ENCODE measurements at places on chromosomes 2 and 18.

- H3K27me3 ChIP-seq, result no peaks in the 10 kb centered on the region
- no peaks in the 10 kb centered on the region for H3K36me3 ChIP-seq
- peaks cover 18% of the 10 kb centered on the region for H3K4me1 ChIP-seq
- H3K4me3 ChIP-seq, result no peak overlapping the region
- DNase-seq, result peak; percentile 42
These were observed 11.7 kb upstream of the ACYP2 start for GRCh38 chr2:54103454-54104314.

DNA sequence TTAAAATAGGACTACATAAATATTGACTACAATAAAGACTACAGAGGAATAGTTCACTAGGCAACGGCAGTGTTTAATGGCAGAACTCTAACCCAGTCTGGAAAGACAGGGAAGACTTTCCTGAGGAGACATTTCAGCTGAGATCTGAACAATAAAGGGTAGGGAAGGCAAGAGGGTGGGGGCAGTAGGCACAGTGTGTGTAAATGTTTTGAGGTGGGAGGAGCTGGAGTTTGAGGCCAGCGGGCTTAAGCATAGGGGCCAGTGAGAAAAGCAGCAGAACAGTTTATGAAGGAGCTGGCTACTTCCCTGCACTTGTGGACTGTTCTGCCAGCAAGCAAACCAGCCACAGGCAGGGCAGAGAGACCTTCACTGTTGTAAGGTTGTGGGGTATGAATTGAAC lies 76.6 kb upstream of the UGP2 start:
- no peaks in the 10 kb centered on the region for H3K27me3 ChIP-seq
- H3K4me1 ChIP-seq, result no peaks in the 10 kb centered on the region
- no peak overlapping the region for H3K4me3 ChIP-seq
- no peaks in the 10 kb centered on the region for H3K36me3 ChIP-seq
- DNase-seq, result no peak
- no peak overlapping the region for H3K27ac ChIP-seq

DNA sequence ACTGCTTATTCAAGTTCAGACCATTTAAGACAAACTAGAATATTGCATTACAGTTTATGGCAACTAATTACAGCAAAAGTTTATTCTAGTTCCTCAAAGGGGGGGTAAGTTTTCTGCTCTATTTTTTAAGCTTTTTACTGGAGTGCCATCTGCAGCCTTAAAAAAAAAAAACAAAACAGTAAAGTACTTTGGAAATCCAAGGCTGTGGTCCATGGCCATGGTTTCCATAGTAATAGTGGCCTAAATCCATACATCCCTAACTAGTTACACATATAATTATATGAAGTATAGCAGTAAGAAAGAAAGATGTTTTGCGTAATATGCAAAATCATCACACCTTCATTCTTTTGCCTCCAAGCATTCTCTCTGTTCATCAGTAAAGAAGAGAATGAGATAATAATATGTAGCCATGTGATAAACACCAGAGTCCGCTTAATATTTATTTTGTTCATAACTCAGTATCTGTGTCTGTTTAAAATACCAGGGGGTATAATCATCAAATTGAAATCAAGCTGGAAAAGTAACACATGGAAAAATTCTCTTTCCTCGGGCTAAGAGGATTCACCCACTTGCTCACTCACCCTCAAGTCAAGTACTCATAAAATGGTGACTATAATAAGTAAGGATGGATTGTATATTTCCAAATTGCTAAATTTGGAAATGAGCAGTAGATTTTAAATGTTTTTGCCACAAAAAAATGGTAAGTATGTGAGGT lies 301.1 kb upstream of the RND3 start:
- no peak overlapping the region for H3K4me3 ChIP-seq
- no peaks in the 10 kb centered on the region for H3K27me3 ChIP-seq
- no peaks in the 10 kb centered on the region for H3K4me1 ChIP-seq
- H3K36me3 ChIP-seq, result no peaks in the 10 kb centered on the region

DNA sequence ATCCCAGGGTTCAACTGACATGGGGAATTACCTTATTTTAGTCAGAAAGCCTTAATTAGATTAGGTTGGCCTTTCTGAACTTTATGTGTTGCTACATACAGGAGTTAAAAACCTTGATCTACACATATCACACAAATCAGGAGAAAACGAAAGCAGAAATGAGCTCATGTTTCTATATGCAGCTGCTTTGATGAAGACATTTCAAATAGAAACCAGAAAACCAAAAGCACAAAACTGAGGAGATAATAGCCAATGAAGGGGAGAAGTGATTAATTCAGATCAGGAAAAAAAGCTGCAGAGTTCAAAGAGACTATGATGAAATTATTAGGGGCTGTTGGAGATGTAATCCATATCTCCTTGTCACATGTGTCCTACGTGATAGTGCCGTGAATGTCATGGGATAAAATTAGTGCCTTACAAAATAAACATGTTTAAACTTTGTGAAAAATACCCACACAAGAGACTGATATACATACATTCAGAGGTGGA lies 255.0 kb downstream of the CAMKMT start:
- no peaks in the 10 kb centered on the region for H3K4me1 ChIP-seq
- H3K36me3 ChIP-seq, result no peaks in the 10 kb centered on the region
- no peaks in the 10 kb centered on the region for H3K27me3 ChIP-seq
- no peak overlapping the region for H3K4me3 ChIP-seq

DNA sequence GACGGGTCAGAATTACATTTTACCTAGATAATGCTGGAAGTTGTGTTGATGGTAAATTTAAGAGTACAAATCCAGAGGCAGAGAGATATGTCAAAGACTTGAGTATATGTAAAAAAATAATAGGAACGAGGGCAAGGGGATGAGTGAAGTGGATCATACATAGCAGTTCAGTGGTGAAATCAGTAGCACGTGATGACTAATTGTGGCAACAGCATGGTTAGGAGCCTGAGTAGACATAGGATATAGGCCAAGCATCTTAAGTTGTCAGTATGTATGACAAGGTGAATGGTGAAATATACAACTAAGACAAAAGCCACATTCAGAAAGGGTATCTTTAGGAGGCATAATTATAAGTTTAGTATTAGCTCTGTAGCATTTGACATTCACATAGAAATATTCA lies 826.5 kb upstream of the PIK3C3 start:
- H3K4me3 ChIP-seq, result no peak overlapping the region
- no peak for DNase-seq

DNA sequence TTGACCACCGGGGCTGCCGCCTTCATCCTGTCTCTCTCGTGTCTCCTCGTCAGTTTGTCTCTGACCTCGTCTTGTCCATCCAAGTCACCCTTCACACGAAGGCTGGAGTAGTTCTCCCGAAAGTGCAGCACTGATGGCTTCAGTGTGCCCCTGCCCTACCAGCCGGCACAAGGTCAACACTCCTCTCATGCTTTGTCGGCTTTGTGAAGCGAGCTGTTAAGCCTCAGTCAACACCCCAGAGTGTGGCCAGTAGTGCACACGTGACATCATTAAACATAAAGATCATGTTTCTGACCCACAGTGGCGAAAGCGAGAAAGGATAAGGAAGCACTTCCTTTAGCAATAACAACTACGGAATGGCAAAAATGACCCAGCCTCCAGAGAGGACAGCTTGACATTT lies 23.2 kb downstream of the ACKR3 start:
- no peak overlapping the region for H3K4me3 ChIP-seq
- DNase-seq, result peak; percentile 81
- H3K27ac ChIP-seq, result no peak overlapping the region
- H3K4me1 ChIP-seq, result no peaks in the 10 kb centered on the region
- no peaks in the 10 kb centered on the region for H3K27me3 ChIP-seq
- no peaks in the 10 kb centered on the region for H3K36me3 ChIP-seq

DNA sequence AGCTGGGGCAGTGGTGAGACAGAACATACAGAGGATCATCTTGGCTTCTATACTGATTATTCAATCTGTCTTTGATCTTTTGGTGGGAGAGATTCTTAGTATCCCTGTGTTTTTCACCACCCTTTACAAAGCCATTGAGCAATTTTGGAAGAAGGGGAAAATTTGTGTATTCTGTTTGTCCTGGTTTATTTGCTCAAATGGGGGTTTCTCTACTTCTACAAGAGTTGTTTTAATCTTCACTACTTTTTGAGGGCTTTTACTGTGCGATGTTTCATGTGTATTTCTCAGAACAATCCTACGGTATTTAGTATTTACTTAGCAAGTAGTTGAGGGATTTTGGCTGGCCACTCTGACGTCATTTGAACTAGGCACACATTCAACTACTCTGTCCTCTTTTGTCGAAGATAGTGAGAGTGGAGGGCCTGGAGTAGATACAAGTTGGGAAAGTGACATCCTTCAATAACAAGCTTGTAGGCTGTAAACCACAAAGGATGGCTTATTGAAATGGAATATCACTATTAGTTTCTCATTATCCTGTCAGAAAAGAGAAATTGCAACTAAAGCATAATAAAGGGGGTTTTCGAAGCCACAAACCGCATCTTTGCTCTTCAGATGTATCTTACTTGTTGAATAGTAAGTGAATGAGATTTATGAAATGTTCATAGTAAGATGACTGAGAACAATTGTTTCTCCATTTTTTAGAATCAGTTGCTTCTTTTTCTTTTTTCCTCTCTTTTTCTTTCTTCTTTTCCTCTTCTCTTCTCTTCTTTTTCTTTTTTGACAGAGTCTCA lies 24.8 kb downstream of the FMNL2 start:
- no peak for DNase-seq
- H3K4me3 ChIP-seq, result no peak overlapping the region
- no peaks in the 10 kb centered on the region for H3K27me3 ChIP-seq
- no peaks in the 10 kb centered on the region for H3K36me3 ChIP-seq
- H3K27ac ChIP-seq, result no peak overlapping the region
- H3K4me1 ChIP-seq, result no peaks in the 10 kb centered on the region

- no peak overlapping the region for H3K27ac ChIP-seq
- H3K4me3 ChIP-seq, result no peak overlapping the region
- no peaks in the 10 kb centered on the region for H3K4me1 ChIP-seq
These were observed 26.1 kb downstream of the NPC1 start for GRCh38 chr18:23560186-23560585.

DNA sequence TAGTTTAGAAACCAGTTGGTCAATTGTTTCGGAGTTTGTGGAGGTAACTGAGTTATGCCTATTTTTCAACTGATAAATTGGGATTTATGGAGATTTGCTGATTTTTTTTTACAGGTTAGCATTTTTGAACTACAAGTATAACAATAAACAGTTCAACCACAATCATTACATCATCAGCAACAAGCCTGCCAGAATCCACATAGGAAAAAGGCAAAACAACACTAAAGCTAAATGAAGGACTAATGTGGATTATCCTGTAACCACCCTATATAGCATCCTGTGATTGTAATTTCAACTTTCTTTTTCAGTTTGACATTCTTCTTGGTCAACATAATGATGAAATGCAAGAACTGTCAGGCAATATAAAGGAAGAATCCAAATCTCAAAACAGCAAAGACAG lies 76.5 kb downstream of the CCDC102B start:
- H3K4me3 ChIP-seq, result no peak overlapping the region
- H3K27me3 ChIP-seq, result no peaks in the 10 kb centered on the region
- no peak for DNase-seq
- H3K27ac ChIP-seq, result no peak overlapping the region
- no peaks in the 10 kb centered on the region for H3K4me1 ChIP-seq

GRCh38 chr2:234649951-234650350 lies 153.1 kb upstream of the ARL4C start:
- DNase-seq, result no peak
- H3K4me1 ChIP-seq, result no peaks in the 10 kb centered on the region
- H3K4me3 ChIP-seq, result no peak overlapping the region
- no peaks in the 10 kb centered on the region for H3K27me3 ChIP-seq
- no peaks in the 10 kb centered on the region for H3K36me3 ChIP-seq

DNA sequence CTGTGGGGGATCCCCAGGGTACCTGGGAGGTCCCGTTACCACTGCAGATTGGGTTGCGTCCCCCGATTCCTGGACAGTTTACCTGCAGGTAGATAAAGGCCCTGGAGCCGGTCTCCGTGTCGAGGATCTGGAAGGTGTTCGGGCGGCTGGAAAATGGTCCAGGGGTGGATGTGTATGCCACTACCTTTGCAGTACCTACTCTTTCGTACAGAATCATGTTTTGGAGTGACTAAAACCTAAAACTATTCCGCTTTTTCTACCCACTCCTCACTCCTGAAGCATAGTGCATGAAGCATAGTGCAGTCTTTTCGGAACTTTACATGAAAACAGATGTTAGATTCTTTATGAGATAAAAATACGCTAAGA lies 418 bp downstream of the WDR75 start:
- no peaks in the 10 kb centered on the region for H3K36me3 ChIP-seq
- H3K27ac ChIP-seq, result peak overlapping the region; percentile 93
- no peak for DNase-seq

DNA sequence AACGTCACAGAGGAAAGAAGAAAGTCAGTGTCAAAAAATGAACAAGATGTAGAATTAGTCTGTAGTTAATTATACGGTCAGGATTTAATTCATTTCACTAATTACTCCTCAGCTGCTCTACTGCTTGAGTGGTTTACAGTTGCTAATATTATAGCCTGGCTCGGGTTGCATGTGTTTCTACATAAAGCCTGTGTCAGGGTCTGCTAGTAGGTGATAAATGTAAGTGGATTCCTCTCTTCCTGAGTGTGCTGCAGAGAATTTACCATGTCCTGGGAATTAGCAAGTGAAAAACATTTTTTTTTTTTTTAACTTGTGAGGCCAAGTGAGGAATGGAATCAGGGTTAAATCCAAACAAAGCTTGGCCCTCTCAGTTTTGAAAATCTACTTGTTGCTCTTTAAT lies 622.6 kb downstream of the EPHA4 start:
- H3K27me3 ChIP-seq, result no peaks in the 10 kb centered on the region
- no peaks in the 10 kb centered on the region for H3K4me1 ChIP-seq
- H3K27ac ChIP-seq, result no peak overlapping the region
- no peak for DNase-seq
- no peak overlapping the region for H3K4me3 ChIP-seq
- no peaks in the 10 kb centered on the region for H3K36me3 ChIP-seq

GRCh38 chr2:197144183-197144582 lies 166.4 kb downstream of the ANKRD44 start:
- DNase-seq, result no peak
- no peak overlapping the region for H3K4me3 ChIP-seq
- no peaks in the 10 kb centered on the region for H3K27me3 ChIP-seq
- no peaks in the 10 kb centered on the region for H3K36me3 ChIP-seq
- H3K27ac ChIP-seq, result no peak overlapping the region
- H3K4me1 ChIP-seq, result no peaks in the 10 kb centered on the region

DNA sequence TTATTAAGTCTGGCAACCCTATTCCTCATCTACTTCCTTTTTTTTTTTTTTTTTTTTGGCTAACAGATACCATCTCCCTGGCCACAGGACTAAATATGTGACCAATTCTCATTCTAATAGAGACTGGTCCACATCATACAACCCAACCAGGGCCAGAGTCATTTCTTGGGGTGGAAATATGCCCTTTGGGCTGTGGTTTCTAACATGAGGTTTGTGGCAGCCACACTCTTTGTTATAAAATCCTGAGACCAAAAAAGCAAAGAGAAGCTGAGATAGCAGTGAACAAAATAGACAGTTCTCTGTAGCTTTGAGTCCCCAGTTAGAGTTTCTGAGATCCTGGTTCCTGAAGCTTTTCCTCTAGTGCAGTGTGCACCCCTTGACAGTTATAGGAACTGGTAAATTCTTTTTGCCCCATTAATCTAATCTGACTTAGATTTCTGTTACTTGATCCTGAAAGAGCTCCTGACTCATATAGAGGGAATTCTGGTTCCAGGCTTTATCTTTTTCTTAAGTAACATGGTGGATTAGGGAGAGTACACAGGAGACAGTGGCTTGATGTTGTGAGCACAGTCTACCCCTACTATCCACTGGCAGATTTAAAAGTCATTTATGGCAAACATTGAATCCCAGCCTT lies 86.8 kb downstream of the MAIP1 start:
- H3K27me3 ChIP-seq, result no peaks in the 10 kb centered on the region
- no peaks in the 10 kb centered on the region for H3K36me3 ChIP-seq
- H3K4me1 ChIP-seq, result no peaks in the 10 kb centered on the region
- no peak for DNase-seq
- H3K4me3 ChIP-seq, result no peak overlapping the region

GRCh38 chr18:42583283-42583731 lies 532.2 kb downstream of the RIT2 start:
- no peak overlapping the region for H3K27ac ChIP-seq
- no peaks in the 10 kb centered on the region for H3K27me3 ChIP-seq
- H3K4me1 ChIP-seq, result no peaks in the 10 kb centered on the region
- no peaks in the 10 kb centered on the region for H3K36me3 ChIP-seq
- peak; percentile 29 for DNase-seq
